ENCODE measurements at places on chromosomes 1 and 21. TPM values are rescaled to one million over a fixed set of nuclear protein-coding genes. Genes with fewer than 3 reads are reported as not detected.

- no peaks in the 10 kb centered on the region for H3K36me3 ChIP-seq
- no peaks in the 10 kb centered on the region for H3K27me3 ChIP-seq
These were observed 21.5 kb downstream of the GJA5 start for GRCh38 chr1:147738739-147739476.

Gene SPATA46
- total RNA-seq, result not detected

DNA sequence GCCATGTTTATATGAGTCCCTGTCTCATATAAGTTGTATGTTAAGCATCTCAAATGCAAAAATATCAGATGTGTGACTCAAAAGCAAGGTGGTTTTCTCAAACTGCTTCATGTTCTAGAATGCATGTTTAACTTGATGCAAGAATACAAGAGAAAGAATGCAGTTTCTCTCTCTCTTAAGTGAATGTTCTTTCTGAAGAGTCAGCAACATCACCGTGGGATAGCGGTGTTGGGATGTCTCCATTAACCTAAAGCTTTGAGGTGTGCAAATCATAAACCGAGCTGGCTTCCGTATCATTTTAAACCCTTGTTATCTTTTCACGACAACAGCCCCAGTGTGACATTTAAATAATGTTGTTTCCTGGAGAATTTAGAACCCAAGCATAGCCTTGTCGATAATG, 48.4 kb upstream of the TARBP1 start:
- no peak overlapping the region for H3K4me3 ChIP-seq
- H3K4me1 ChIP-seq, result peaks cover 4% of the 10 kb centered on the region
- no peaks in the 10 kb centered on the region for H3K27me3 ChIP-seq
- no peaks in the 10 kb centered on the region for H3K36me3 ChIP-seq
- no peak overlapping the region for H3K27ac ChIP-seq
- no peak for DNase-seq

GRCh38 chr1:44405031-44405797, at the start of gene RNF220:
Gene RNF220, plus strand, starts transcription at chr1:44405255.
- H3K36me3 ChIP-seq, result no peaks in the 10 kb centered on the region
- H3K4me3 ChIP-seq, result peak within 1 kb of the TSS; percentile 24
- peaks cover 24% of the 10 kb centered on the region for H3K4me1 ChIP-seq
- no peak within 1 kb of the TSS for H3K27ac ChIP-seq
- DNase-seq, result no peak

DNA sequence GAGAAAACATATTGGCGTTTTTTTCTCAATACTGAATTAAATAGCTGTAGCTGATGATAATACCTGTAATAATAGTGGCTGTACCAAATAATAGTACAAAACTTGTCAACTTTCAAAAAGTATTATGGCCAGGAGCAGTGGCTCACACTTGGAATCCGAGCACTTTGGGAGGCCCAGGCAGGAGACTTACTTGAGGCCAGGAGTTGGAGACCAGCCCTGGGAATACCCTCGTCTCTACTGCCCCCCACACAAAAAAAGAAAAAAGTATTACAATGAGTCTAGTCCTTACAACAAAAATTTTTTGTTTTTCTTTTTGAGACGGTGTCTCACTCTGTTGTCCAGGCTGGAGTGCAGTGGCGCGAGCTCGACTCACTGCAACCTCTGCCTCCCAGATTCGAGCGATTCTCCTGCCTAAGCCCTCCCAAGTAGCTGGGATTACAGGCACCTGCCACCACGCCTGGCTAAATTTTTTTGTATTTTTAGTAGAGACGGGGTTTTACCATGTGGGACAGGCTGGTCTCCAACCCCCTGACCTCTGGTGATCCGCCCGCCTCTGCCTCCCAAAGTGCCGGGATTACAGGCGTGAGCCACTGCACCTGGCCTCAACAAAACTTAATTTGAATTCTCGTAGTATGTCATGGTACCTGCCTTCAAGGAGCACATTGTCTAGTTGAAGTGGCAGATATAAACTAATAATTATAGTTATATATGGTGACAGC, 1.4 kb downstream of the RBBP4 start:
- H3K4me3 ChIP-seq, result no peak overlapping the region

DNA sequence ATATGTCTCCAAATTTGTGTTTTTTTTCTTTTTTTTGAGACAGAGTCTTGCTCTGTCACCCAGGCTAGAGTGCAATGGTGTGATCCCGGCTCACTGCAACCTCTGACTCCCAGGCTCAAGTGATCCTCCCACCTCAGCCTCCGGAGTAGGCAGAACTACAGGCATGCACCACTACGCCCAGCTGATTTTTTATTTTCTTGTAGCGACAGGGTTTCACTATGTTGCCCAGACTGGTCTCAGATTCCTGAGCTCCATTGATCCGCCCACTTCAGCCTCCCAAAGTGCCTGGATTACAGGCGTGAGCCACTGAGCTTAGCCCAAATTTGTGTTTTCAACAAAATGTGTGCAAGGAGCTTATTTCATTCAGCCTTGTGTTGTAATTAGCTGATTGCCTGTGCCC, 59.0 kb upstream of the IFFO2 start:
- no peaks in the 10 kb centered on the region for H3K27me3 ChIP-seq
- no peaks in the 10 kb centered on the region for H3K4me1 ChIP-seq
- H3K36me3 ChIP-seq, result no peaks in the 10 kb centered on the region
- no peak overlapping the region for H3K27ac ChIP-seq
- H3K4me3 ChIP-seq, result no peak overlapping the region

Gene LHX4
- total RNA-seq, result 1.1 TPM

- no peak for DNase-seq
- H3K4me3 ChIP-seq, result peak overlapping the region; percentile 90
- H3K27me3 ChIP-seq, result no peaks in the 10 kb centered on the region
- peak overlapping the region; percentile 95 for H3K27ac ChIP-seq
These were observed 853 bp upstream of the ATP1A1 start for GRCh38 chr1:116372191-116372590.

DNA sequence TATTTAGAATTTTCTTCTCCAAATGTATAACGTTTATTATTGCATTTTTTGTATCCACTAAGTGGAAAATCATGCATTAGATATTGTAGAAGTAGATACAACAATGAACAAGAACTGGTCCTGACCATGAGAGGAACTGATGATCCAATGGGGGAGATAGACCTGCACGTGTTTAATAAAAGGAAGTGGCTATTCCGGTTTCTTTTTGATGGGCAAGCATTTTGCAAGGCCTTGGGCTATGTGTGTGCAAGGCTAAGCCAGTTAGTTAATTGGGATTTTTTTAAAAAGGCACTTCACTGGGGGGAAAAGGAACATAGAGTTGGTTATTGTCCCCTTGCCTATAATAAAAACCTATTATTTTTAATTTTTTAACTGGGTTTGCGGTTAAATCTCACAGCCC, 961 bp upstream of the VCAM1 start:
- H3K4me1 ChIP-seq, result no peaks in the 10 kb centered on the region
- H3K27ac ChIP-seq, result no peak overlapping the region
- no peak for DNase-seq
- no peaks in the 10 kb centered on the region for H3K27me3 ChIP-seq
- no peak overlapping the region for H3K4me3 ChIP-seq
- no peaks in the 10 kb centered on the region for H3K36me3 ChIP-seq

Gene BRDT
- not detected for total RNA-seq

DNA sequence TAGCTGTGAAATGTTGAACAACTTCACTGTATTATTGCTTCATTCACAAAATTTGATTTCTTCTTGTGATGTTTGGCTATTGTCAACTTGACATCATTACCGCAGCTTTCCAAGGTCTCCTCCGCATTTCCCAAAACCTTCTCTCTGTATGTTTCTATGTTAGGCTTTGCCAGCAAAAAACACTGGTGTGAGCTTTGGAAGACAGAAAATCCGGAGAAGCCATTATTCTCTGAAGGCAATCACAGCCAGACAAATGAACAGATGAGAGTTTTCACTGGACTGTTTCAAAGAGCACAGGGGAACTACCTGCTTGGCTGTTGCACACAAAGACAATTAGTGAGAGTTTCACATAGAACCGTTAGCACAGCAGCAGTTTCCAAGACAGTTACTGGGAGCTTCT, 609.6 kb downstream of the BRINP3 start:
- no peak for DNase-seq
- no peak overlapping the region for H3K27ac ChIP-seq
- H3K4me3 ChIP-seq, result no peak overlapping the region
- no peaks in the 10 kb centered on the region for H3K27me3 ChIP-seq

Gene FCER1G
- total RNA-seq, result 11.9 TPM

GRCh38 chr1:225877580-225877979, 4.6 kb downstream of the TMEM63A start:
- H3K4me1 ChIP-seq, result peaks cover 4% of the 10 kb centered on the region
- H3K36me3 ChIP-seq, result peaks cover 3% of the 10 kb centered on the region
- H3K27me3 ChIP-seq, result no peaks in the 10 kb centered on the region
- no peak overlapping the region for H3K4me3 ChIP-seq

Gene CYYR1
- total RNA-seq, result 3.0 TPM

GRCh38 chr1:10866321-10867093, 70.1 kb upstream of the CASZ1 start:
- H3K4me3 ChIP-seq, result peak overlapping the region; percentile 28
- no peaks in the 10 kb centered on the region for H3K36me3 ChIP-seq
- peak; percentile 17 for DNase-seq
- peaks cover 13% of the 10 kb centered on the region for H3K4me1 ChIP-seq

Gene SWT1
- 6.8 TPM for total RNA-seq

Gene MAGI3
- total RNA-seq, result 120 TPM

- peak overlapping the region; percentile 36 for H3K27ac ChIP-seq
- H3K4me1 ChIP-seq, result no peaks in the 10 kb centered on the region
- DNase-seq, result peak; percentile 38
- H3K4me3 ChIP-seq, result peak overlapping the region; percentile 22
- H3K27me3 ChIP-seq, result no peaks in the 10 kb centered on the region
- no peaks in the 10 kb centered on the region for H3K36me3 ChIP-seq
These were observed 63.3 kb downstream of the POFUT2 start for GRCh38 chr21:45224189-45224938.

- H3K36me3 ChIP-seq, result no peaks in the 10 kb centered on the region
- no peaks in the 10 kb centered on the region for H3K27me3 ChIP-seq
- DNase-seq, result no peak
- no peak overlapping the region for H3K27ac ChIP-seq
These were observed 83.8 kb upstream of the TARDBP start for GRCh38 chr1:10928654-10929053.

Gene HSPG2
- total RNA-seq, result 199 TPM

- H3K36me3 ChIP-seq, result no peaks in the 10 kb centered on the region
- H3K27me3 ChIP-seq, result no peaks in the 10 kb centered on the region
- H3K27ac ChIP-seq, result peak overlapping the region; percentile 89
- H3K4me1 ChIP-seq, result no peaks in the 10 kb centered on the region
- H3K4me3 ChIP-seq, result peak overlapping the region; percentile 81
These were observed 1.4 kb downstream of the LRRC41 start for GRCh38 chr1:46301808-46302640.

DNA sequence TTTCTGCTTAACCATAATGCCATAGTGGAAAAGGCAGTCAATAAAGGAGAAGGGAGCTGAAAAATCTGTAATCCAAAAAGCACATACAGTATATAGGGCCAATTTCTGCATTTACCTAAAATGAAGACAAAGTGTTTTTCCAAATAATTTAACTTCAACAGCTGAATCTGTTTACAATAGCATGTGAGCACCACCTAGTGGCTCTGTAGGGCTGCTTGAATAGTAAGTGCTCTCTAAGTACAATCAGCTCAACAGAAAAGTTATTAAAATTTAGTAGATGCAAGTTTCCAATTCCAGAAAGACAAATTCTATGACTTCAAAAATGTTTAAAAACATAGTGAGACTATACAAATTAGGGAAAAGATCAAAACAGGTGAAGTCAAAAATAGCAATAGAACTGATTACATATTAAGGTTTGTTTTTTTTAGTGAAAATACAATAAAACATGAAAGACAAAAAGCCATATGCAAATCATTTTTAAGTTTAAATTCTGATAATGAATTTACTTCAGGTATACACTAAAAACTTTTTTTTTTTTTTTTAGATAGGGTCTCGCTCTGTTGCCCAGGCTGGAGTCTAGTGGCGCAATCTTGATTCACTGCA, 220.0 kb downstream of the SETD4 start:
- H3K27me3 ChIP-seq, result no peaks in the 10 kb centered on the region
- H3K4me1 ChIP-seq, result no peaks in the 10 kb centered on the region
- DNase-seq, result peak; percentile 52
- H3K27ac ChIP-seq, result no peak overlapping the region
- no peaks in the 10 kb centered on the region for H3K36me3 ChIP-seq

GRCh38 chr1:93453911-93454310, 6.0 kb downstream of the FNBP1L start:
- no peak overlapping the region for H3K4me3 ChIP-seq
- H3K36me3 ChIP-seq, result no peaks in the 10 kb centered on the region
- H3K4me1 ChIP-seq, result no peaks in the 10 kb centered on the region

Gene SPRR3
- total RNA-seq, result 4.4 TPM

Gene C1QTNF12
- total RNA-seq, result 44.2 TPM

DNA sequence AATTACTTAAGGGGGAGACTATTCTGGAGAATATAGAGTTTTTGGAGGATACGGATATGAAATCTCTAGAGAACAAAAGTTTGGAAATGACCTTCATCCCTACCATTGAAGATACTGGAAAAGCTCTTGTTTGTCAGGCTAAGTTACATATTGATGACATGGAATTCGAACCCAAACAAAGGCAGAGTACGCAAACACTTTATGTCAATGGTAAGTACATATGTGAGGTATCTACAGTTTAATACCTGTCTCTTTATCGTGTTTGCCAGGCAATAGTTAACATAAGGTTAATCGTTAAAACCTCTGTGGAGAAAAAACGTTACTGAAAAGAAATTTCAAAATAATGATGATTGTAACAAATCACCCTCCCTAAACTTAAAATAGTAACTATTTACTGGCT, 11.8 kb downstream of the VCAM1 start:
- DNase-seq, result no peak
- no peaks in the 10 kb centered on the region for H3K27me3 ChIP-seq
- H3K4me1 ChIP-seq, result no peaks in the 10 kb centered on the region
- H3K4me3 ChIP-seq, result no peak overlapping the region
- no peaks in the 10 kb centered on the region for H3K36me3 ChIP-seq

- no peaks in the 10 kb centered on the region for H3K36me3 ChIP-seq
- H3K4me3 ChIP-seq, result no peak overlapping the region
- H3K4me1 ChIP-seq, result peaks cover 28% of the 10 kb centered on the region
- no peak overlapping the region for H3K27ac ChIP-seq
These were observed 9.5 kb downstream of the SLC45A3 start for GRCh38 chr1:205670611-205671430.

Gene VTCN1
- total RNA-seq, result not detected

DNA sequence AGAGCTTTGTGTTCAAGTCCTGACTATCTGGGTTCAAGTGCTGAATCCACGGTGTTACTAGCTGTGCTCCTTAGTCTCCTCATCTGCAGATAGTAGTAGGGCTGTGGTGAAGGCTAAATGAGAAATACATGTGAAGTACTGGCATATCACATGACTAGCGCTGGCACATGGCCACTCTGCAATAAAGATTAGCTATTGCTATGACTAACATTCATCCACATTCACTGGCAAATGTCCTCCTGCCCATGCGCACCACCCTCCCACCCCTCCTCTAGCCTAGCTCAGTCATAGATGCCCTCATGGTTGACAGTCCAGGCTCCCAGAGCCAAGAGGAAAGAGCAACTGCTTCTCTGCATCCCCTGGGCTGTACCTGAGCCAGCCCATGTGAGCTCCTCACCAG, 8.5 kb upstream of the COL8A2 start:
- peak overlapping the region; percentile 50 for H3K27ac ChIP-seq
- H3K4me3 ChIP-seq, result no peak overlapping the region
- DNase-seq, result no peak
- H3K4me1 ChIP-seq, result no peaks in the 10 kb centered on the region
- no peaks in the 10 kb centered on the region for H3K27me3 ChIP-seq

GRCh38 chr1:206492589-206492988, 14.7 kb upstream of the RASSF5 start:
- no peak overlapping the region for H3K27ac ChIP-seq
- H3K4me1 ChIP-seq, result peaks cover 14% of the 10 kb centered on the region
- H3K27me3 ChIP-seq, result no peaks in the 10 kb centered on the region
- H3K4me3 ChIP-seq, result no peak overlapping the region

- no peak overlapping the region for H3K4me3 ChIP-seq
- H3K36me3 ChIP-seq, result no peaks in the 10 kb centered on the region
- H3K27me3 ChIP-seq, result no peaks in the 10 kb centered on the region
- no peak overlapping the region for H3K27ac ChIP-seq
- no peaks in the 10 kb centered on the region for H3K4me1 ChIP-seq
These were observed 115.1 kb upstream of the PBX1 start for GRCh38 chr1:164443836-164444235.
